Stimulated activated CD8-positive, alpha-beta memory T cell treated with anti-CD3 and anti-CD28 coated beads, Interleukin-7, amount 100 ng/mL, for 48 hours (primary cell): ENCODE measurements at places on chromosomes 4 and X.

- no peak for DNase-seq
Measured at GRCh38 chrX:16130707-16131106, 7.3 kb downstream of the GRPR start.

- no peak for DNase-seq
Measured at GRCh38 chr4:85964298-85964697, 395.6 kb downstream of the MAPK10 start.

GRCh38 chr4:113675731-113676697, 85.5 kb downstream of the CAMK2D start:
- no peak for DNase-seq

- no peak for DNase-seq
Measured at GRCh38 chrX:150522494-150522893, 45.9 kb upstream of the MTM1 start.

DNA sequence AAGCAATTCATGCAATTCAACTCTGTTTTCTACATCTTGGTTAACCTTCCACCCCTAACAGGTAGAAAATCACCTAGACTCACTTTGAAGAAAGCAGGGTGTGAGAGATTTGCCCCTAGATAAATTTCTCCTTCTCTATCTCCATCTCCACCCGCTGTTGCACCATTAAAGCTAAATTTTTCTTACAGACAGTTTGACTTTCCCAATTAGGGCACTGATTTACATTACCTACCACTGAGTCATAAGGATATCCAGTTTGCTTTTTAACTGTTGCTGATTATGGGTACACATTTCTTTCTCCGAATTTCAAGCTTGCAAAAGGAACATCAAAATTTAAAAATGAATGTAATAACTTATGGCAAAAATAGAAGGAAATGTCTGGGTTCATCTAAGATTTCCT, 13.0 kb downstream of the SLC7A11 start:
- no peak for DNase-seq

DNA sequence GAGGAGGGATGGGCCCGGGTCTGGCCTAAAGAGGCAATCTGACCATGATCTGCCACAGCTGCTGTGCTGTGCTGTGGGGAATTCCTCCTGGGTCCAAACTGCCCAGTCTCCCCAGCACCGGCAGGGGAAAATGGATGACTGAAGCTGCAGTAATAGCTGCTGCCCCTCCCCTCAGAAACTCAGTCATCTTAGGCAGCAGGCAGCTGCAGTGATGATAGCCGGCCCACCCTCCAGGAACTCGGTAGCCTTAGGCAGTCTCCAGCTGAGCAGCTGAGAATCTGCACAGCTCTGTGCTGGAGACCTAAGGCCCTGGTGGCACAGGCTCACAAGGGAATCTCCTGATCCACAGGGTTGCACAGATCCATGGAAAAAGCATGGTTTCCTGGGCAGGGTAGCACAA, 113.4 kb upstream of the USP38 start:
- no peak for DNase-seq

DNA sequence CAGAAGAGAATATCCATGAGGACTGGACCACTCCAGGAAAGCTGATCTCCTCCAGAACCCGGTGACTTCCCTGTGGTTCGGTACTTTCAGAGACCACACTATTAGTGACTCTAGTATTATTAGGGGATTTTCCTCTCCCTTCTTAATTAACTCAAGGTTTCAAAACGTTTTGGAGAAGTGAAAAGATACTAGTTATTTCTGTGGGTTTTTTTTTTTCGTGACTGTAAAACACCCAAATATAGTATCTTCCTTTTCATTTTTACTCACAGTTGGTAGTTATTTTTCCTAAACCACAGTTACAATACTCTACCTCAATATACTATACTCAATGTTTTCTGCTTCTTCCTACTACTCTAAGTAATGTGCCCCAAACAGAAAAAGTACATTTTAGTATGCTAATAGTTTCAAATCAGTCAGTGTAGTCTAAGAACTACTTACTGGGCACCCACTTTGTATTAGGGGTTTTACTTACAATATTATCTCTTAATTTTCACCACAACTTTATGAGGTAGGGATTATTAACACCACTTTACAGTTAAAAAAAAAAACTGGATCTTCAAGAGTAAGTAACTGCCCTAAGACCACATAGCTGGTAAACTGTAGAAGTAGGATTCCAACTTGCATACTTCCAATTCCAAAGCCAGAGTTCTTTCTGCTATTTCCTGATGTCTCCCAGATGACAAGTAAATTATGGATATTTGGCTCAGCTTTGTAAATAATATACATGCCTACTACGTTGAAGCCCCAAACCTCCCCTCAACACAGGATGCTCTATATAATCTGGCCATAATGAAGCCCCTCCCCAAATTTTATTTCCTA, 45.0 kb downstream of the SLC9A7 start:
- DNase-seq: no peak

DNA sequence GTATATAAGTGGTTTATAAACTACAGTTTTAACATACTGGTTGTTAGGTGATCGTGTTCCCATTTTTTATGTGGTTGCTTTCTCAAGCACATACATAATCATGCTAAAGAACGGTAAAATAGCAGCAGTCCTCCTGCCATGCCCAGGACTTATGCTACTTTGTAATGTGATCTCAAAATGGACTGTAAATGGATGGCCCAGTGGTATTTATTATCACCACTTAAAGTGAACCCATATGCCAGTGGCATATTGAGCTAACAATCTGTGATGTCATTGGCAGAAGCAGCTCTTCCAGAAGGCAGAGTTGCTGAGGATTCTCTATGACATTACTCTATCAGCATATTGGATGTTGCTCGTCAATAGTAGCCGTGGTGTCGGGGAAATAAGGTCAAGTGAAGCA, 28.6 kb downstream of the ANK2 start:
- DNase-seq: no peak

GRCh38 chr4:183110244-183110643, 11.2 kb downstream of the WWC2 start:
- no peak for DNase-seq

- no peak for DNase-seq
Measured at GRCh38 chrX:112078606-112079005, 4.0 kb downstream of the TRPC5 start.

DNA sequence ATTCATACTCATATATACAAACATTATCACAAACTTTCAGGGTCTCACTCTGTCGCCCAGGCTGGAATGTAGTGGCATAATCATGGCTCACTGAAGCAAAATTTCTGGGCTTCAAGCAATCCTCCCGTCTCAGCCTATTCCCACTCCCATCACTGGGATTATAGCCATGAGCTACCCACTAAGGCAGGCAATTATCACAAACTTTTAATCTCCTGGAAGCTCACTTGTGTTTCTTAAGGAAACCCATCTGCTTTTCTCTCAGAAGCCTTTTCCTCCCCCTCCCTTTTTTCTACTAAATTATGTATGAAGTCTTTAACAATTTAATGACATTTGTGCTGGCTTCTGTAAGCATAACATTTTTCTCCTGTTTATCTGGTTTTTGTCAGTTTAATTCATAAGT, 170.5 kb downstream of the AREG start:
- no peak for DNase-seq

GRCh38 chr4:1639299-1639868, 44.7 kb downstream of the FAM53A start:
- DNase-seq: no peak

- DNase-seq: no peak
Measured at GRCh38 chr4:158042591-158043030, 130.2 kb downstream of the GASK1B start.
